ENCODE measurements at places on chromosomes 2 and 18.

DNA sequence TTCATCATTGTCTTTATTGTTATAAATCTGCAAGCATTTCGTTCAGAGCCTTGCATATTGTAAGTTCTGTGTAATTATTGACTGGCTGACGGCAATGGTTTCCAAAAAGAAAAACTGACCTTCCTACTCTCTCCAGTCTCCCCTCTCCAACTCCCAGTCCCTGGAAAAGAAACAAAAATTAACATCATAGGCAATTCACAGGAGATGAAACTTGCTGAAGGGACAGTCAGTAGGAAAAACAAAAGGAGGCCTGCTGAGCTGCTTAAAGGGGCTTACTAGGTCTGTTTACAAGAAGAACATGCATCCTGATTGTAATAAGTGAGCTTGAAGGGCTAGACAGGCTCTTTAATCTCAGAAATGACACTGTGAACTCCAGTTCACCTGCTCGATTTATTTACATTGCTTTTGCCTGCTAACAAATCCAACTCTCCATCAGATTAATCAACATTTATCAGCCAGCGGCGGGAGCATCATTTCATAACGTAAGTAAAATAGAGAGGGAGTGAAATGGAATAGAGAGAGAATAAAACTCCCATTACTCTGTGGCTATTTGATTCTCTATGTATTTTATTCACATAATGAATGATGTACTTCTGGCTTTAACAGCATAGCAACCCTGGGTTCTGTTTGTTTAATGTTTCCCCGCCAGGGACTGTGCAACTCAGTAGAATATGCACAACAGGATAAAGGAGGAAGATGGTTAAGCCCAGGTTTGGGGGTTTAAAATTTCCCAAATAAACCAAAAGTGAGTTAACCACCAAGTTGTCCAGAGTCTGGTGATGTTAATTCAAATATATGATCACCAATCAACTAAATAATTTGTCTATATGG lies 256.7 kb upstream of the SETBP1 start:
- DNase-seq, result peak; percentile 21

DNA sequence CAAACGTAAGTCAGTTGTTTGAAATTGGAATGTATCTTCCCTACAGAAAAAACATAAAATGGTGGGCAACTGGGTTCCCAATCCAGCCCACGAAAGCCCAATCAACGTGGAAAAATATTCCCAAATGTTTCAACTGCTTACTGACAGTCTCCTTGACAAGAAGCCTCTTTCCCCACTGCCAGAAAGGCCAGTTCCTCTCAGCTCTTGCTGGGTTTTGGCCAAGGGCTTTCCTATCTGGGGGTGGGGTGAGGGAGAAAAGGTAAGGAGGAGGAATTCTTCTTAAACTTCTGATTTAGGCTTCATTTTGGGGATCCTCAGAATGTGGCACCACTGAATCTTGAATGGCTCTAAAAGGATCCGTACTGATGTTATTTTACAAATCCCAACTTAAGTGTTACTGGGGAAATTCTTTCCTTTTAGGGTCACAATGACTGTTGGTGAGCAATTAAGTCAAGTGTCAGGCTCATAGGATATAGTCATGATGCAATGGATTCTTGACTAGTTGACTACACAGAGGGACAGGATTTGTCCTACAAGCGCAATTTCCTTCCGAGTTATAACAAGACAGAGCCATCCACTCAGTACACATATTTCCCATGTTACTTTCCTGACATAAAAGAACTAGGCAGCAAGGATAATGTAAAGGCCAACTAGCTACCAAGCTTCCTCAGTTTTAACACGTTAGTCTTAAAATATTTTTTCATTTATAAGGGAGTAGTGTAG lies 73.6 kb downstream of the SPRED2 start:
- DNase-seq, result no peak

DNA sequence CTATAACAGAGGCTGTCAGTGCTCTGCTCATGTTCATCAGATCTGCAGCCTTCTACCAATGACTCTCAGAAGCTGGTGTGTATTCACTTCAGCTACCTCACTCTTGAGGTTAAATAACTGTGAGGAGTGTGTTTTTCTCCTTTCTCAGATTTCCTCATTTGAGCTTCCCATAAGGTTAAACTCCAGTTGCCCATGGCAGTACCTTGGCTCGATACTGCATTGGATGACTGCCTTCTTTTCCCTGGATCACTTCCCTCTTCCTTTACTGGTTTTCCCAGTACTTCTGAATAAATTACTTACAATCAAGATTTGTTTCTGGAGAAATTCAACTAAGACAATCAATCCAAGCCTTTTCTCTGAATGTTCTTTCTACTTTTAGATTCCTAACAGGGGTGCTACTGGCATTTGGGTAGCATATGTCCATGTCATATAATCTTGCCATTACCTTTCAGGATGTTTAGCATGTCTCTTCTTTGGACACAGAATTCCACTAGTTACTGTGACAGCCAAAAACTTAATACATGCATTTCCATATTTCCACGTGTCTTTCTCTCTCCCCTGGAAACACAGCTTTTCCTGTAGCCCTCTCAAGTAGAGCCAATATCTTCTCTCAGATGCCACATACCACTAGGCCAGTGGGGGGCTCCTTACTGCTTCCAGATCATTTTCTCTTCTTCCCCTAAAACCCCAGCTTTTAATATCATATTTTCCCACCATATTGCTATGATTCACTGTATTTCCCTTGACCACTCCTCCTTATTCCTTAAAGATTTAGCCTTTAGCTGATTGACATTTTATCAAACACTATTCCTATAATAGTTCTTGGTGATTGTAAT lies 15.0 kb upstream of the SPOPL start:
- DNase-seq, result no peak

- no peak for DNase-seq
These were observed 7.0 kb upstream of the NUP35 start for GRCh38 chr2:183117226-183117625.

DNA sequence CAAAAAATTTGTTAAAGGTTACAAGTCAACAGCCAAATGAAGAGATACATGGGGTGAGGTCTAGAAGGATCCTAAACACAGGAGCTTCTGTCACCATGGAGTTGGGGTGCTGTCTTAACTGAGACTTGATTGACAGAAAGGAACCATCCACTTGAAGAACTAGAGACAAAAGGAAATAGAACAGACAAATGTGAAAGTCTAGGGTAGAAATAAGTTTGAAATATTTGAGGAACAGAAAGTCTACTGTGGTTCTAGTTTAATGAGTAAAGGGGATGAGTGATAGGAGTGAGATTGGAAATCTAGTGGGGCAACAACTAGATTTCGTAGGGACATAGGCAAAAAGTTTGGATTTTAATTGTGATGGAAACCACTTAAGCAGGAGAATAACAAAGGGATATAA lies 18.7 kb downstream of the RBBP8 start:
- DNase-seq, result no peak

- no peak for DNase-seq
These were observed 1204.5 kb upstream of the ZEB2 start for GRCh38 chr2:145724311-145724898.

DNA sequence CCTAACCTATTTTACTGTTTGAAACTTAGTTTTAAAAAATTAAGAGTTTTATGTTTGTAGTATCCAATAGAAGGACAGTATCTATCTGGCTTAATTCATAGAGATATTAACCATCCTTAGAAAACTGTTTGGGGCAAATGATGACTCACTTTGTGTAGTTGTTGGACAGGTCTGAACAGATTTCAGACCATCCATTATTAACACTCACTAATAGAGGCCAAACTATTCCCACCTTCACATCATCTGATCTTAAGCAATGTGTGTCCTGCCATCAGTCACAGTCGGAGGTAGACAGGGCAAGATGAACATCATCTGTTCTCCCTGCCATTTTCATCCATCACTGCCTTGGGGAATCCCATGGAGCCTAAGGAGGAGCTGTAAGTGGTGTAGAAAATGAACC lies 164.6 kb upstream of the DCC start:
- no peak for DNase-seq

- peak; percentile 38 for DNase-seq
These were observed 74.1 kb downstream of the VAPA start for GRCh38 chr18:9987931-9988330.

GRCh38 chr2:239382384-239382880 lies 18.4 kb downstream of the HDAC4 start:
- DNase-seq, result no peak

DNA sequence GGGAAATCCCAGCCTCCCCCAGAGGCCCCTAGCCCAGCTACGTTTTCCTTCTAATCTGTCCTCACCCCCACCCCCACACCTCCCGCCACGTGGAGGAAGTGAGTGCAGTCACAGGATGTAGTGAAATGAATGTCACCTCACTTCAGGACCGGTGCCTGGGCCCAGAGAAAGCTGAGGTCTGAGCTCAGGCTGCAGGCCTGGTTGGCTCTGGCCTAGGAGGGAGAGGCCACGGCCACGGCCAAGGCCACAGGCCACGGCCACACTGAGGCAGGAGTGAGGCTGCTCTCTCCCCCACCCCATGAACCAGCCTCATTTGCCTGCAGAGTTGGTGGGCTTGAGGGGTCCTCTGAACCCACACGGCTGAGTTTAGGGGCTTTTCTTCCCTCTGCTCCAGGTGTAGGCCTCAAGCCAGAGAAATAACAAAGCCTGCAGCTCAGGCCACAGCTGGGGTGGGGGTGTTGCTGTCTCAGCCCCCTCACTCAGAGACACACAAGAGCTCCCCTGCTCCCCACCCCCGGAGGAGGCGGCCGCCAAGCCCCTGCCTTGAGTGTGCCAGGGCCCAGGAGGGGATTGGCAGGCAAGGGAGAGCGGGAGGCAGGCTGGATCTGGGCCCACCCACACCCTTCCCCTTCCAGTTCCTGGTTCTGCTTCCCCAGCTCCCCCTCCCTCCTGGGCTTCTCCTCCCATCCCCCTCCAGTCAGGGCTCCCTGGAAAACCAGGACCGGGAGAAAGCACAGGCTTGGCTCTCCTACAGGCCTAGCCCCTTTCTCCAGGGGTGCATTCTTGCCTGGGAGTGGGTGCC lies 27.0 kb downstream of the DNMT3A start:
- no peak for DNase-seq

GRCh38 chr2:216915557-216916150 lies 55.8 kb upstream of the TNP1 start:
- DNase-seq, result no peak

GRCh38 chr2:132871831-132872230 lies 201.8 kb upstream of the LYPD1 start:
- no peak for DNase-seq

DNA sequence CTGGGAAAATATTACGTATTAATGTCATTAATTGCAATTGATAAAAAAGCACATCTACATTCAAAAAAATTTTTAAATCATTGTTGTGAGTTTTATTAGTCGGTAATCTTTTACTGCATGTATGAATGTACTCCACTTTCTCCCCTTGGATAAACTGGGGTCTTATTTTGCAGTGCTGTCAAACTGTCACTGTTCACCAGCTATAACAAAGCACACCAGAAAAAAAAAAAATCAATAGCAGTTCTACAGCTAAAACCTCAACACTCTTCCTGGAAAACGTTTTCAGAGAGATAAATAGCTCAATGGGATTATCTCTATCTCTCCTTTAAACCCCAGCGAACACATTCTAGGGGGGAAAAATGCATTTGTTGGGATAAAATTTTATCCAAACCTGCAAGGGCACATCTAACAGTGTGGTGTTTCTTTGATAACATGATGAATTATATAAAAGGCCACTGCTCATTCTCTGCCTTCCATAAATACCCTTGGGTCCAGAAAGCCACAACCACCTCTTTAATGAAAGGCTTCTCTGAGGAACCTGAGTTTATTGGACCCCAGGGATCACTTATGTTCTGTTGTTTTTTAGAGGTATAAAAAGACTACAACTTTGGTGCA lies 219.9 kb downstream of the CDH20 start:
- DNase-seq, result no peak

GRCh38 chr2:236366397-236366796 lies 102.2 kb upstream of the ASB18 start:
- no peak for DNase-seq

GRCh38 chr2:233058717-233059546 lies 1.2 kb upstream of the INPP5D start:
- DNase-seq, result no peak

- no peak for DNase-seq
These were observed 24.5 kb downstream of the MYO3B start for GRCh38 chr2:170202437-170202836.

DNA sequence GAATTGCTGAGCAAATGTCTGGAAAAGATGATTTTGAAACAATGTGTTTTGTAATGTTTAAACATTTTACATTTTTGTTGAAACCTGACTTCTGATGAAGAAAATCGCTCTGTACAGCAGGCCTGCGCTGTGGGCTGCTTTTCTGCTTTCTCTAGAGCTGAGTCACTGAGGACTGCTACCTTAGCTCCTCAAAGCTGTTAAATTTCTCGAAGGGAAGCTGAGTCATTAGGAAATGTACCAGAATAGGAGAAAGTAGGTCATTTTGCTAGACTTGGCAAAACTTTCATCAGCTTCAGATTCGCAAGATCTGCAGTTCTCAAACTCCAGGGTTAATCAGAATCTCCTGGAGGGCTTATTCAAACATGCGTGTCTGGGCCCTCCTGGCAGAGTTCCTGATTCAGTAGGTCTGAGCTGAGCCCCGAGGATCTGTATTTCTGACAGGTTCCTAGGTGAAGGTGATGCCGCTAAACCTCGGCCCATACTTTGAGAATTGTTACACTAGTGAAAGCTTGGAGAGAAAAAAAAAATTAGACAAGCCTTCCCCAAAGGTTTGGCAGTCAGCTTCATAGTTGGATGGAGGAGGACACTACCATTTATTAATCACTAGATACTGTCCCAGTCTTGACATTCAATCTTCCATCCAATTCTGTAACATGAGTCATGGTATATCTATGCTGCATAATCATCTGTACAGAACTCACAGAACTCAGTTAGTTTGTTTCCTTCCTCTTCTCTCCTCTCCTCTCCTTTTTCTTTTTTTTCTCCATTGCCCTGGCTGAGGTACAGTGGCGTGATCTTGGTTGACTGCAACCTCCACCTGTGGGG lies 297.6 kb downstream of the PARD3B start:
- no peak for DNase-seq

GRCh38 chr2:149090706-149091105 lies 52.2 kb downstream of the LYPD6B start:
- DNase-seq, result no peak

- no peak for DNase-seq
These were observed 41.1 kb downstream of the MYO7B start for GRCh38 chr2:127576433-127577207.

DNA sequence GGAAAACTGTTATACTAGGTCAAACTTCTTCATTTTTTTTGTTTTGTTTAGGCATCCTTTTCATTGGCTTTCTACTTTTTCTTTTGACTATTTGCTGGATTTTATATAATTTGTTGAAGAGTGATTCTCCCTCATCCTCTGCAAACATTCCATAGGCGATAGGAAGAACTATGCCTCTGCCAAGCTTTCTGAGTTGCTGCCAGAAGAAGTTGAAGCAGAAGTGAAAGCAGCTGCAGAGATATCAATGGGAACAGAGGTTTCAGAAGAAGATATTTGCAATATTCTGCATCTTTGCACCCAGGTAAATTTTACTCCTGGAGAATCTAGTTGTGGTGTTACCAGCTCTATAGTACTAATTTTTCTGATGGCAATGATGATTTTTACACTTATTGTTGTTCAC lies 25.4 kb downstream of the NOP58 start:
- no peak for DNase-seq

DNA sequence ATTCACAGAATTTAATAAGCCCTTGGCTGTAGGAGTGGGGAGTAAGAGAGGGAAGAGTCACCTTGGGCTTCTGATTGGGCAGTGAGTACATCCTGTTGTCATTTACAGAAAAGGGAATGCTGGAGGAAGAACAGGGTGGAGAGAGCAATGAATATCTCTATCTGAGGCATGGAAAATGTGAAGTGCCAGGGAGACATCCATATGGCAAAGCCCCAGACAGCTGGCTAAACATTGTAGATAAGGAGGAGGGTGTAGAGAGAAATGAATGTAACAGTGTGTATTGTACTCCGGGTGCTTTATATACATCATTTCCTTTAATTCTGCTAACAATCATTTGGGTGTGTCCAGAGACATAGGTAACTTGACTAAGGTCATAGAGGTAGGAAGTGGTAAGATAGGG lies 103.5 kb downstream of the UPP2 start:
- no peak for DNase-seq

Measured in NCI-H2081 treated with DMSO at 0.1 percent for 48 hours (cell line).